Substantia nigra (tissue), 51 donors: ENCODE measurements at places on chromosomes 13 and 19.
A peak's percentile ranks its signal among the peaks of the same experiment; 100 is the strongest.

DNA sequence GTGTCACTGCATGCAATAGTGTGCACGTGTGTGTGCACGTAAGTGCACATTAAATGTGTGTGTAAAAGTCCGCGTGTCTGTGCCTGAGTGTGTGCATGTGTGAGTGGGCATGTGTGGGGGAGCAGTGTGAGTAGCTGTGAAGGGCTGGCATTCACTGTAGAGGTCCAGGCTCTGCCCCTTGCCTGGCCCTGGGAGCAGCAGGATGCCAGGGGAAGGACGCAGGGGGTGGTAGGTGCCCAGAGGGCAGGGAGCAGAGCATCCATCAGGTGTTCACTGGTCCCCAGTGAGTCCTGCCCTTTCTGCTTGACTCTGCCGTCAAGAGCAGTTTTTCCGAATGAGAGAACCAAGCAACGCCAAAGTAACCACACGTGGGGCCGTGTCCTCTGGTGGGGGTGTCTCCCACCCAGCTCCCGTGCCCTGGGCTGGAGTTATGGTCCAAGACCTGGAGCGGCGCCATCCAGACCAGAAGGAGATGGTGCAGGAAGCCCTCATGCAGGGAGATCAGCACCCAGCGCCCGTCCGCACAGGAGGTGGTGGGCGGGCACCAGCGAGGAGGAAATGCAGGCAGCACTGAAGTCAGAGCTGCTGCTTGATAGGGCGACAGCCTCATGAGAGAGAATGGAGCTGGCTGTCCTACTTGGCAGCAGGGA is 68.5 kb downstream of the TEX29 start:
- no peak for DNase-seq

- no peak for DNase-seq
Measured at GRCh38 chr13:72651144-72651543, 76.3 kb downstream of the MZT1 start.

DNA sequence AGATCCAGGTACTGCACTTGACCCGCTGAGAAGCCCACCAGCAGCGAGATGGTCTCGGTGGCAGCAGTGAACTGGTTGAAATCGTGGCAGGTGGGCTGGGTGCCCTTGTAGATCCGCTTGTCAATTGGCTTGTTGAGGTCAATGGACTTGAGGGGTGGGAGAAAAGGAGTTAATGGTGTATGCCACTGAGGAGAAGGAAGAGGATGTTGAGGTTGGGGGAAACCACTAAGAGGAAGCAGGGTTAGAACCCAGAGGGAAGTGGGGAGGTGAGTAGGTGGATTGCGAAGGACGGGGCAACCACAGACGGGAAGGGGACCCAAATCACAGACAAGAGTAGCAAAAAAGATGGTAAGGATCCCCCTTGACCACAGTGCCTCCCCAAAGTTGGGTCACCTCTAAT is 1.7 kb downstream of the DMWD start:
- DNase-seq = peak; percentile 12

GRCh38 chr19:55486971-55487923 is 989 bp upstream of the SSC5D start:
- no peak for DNase-seq

DNA sequence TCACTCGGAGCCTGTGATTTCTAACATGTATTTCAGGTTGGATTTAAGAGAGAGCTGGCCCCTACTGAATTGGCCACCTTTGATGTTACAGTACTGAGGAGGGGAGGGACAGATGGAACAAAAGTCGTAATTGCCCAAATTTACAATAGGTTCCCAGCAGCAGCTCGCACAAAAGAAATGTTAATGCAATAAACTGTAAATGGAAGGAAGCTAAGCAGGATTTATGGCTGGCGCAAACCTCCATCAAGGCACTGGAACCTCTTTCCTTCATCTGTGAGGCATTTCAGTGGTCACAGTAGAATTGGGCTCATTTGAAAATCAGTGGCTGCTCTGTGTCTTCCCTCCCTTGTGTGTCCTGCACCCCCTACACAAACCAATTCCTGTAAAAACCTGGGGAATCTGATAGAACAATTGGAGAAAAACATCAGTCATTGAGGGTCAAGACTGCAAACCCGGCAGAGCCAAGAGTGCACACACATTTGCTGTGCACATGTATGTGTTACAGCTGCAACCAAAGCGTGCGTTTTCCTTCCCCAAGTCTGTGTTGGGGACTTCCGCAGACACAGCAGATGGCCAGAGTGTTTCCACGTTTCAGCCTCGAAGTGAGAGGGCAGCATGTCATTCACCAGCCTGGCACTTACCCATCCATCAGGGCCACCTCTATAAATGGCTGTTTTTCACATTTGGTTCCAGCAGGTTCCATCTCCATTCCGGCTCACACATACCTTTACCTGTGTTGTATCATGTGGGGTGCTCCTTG is 192.8 kb downstream of the TM9SF2 start:
- no peak for DNase-seq

GRCh38 chr19:48634424-48635262 is 2.5 kb downstream of the DBP start:
- peak; percentile 96 for DNase-seq

GRCh38 chr13:45385907-45386553 is 32.1 kb downstream of the SLC25A30 start:
- no peak for DNase-seq

GRCh38 chr19:1717970-1718264 is 35.4 kb upstream of the ONECUT3 start:
- DNase-seq = no peak
